Right atrium auricular region (tissue), 2 donors: ENCODE measurements at places on chromosomes 12 and 14. TPM values are rescaled to one million over a fixed set of nuclear protein-coding genes. Genes with fewer than 3 reads are reported as not detected.

GRCh38 chr14:104072586-104072985, 12.9 kb upstream of the ASPG start:
- no peak for DNase-seq

- no peak for DNase-seq
These were observed 342 bp downstream of the DICER1 start for GRCh38 chr14:95157048-95157326.

NCKAP5L gene
- 18.7 TPM for total RNA-seq

FRS2 gene
- 32.5 TPM for total RNA-seq

STYK1 gene
- 0.12 TPM for total RNA-seq
